AML-193 (cell line): ENCODE measurements at places on chromosomes 2 and 18.

DNA sequence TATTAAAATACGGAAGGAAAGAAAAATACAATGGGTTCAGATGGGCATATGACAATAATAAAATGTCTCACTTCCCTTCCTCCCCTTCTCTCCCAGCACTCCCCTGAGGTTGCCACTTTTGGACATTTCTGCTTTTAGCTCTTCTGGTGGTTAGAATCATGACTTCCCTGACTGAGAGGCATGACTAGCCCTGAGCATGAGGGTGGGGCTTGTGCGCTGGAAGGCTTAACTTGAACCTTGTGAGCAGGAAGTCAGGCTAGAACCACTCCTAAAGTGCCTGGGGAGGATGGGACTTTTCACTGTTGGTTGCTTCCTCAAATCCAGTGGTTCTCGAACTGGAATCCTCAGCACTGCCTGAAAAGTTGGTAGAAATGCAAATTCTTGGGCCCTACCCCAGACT is 19.7 kb upstream of the ARHGAP25 start:
- peak; percentile 94 for DNase-seq

DNA sequence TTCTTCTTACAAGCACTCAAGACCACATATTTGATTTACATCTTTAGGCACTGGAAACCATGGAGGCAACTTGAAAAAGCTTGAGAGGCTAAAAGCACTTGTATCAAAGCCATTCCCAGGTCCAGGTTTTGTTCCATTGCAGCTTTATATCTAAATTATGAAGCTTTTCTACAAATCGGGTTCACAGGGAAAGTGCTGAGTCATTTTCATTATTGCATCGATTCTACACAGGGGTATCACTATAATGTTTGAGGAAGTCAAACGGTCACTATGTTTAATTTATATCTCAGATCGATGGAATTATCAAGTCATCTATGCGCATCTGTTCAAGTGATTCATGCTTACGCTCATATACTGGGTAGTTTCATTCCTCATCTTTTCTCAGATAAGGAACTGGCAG is 118.7 kb downstream of the VWC2L start:
- no peak for DNase-seq

- DNase-seq, result no peak
These were observed 129.4 kb downstream of the SH3RF3 start for GRCh38 chr2:109258376-109258775.

DNA sequence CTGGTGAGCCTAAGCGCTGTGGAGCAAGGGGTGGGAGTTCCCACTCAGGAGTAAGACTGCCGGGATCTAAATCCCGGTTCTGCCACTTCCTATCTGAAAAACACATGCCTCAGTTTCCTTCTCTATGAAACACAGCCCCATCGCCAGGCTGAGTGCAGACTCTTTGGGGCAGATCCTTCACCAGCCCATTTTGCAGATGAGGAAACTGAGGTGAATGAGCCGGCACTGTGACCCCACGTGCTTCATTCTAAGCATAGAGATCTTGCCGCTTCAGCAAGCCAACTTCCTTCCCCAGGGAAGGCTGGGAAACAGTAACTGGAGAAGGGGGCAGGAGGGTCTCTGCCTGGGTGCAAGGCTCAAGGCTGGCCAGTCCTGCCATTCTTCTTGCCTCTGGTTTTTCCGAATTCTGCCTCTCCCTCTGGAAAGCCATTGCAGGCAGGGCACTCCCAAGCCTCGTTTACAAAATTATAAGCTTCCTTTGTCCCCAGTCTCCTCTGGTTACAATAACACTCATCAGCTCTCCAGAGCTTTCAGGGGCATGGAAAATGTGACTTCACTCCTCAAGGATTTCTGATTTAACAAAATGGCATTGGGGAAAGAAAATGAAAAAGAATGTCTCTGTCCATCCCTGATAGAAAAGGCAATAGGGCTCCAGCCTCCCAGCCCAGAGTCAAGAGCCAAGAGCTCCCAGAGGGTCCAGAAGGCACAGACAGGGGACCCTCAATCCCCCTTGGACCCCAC is 249.2 kb downstream of the TNS1 start:
- DNase-seq, result no peak

GRCh38 chr2:26782876-26783704 is 2.8 kb upstream of the CENPA start:
- DNase-seq, result no peak

- peak; percentile 5 for DNase-seq
These were observed 47.2 kb downstream of the RAD51AP2 start for GRCh38 chr2:17470855-17471641.

DNA sequence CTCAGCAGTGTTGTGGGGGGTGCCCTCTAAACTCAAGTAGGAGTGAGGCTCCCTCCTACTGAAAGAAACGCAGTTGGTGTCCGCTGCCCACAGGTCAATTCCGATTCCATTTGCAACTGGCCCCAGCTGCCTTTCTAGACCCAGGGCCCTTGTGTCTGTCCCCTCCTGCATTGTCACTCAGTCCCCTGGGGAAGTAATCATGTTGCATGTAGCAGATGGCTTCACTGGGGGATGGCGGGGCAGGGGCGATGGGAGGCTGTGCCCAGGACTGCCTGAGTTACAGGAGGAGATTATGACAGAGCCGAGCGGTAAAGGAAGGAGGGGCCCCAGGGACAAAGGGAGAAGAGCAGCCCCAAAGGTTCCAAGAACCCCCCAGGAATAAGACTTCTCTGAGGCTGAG is 62.5 kb upstream of the SH3RF3 start:
- no peak for DNase-seq
